Activated T-helper 1 cell treated with Interleukin-2 at 50 U/mL for 16 hours (primary cell): ENCODE measurements at places on chromosomes 1 and 21.

DNA sequence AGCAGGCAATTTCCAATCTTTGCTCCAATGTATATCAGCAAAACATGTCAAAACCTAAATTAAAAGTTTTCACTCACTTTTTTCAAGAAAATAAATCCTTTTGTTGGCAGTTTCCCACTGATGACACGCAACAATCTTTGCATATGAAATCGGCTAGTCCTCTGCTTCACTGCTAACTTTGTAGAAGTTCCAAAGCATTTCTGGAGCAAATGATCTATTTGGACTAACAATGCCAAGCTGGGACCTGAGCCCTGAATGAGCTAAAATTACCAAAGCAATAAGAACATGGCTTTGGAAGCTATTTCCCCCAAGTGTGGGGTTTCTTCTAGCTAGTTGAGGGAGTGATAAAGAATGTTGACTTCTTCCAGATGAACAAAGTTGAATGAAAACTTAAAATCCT is 5.1 kb downstream of the BEND5 start:
- DNase-seq = no peak

GRCh38 chr1:235088907-235089306 is 39.7 kb downstream of the TOMM20 start:
- no peak for DNase-seq

DNA sequence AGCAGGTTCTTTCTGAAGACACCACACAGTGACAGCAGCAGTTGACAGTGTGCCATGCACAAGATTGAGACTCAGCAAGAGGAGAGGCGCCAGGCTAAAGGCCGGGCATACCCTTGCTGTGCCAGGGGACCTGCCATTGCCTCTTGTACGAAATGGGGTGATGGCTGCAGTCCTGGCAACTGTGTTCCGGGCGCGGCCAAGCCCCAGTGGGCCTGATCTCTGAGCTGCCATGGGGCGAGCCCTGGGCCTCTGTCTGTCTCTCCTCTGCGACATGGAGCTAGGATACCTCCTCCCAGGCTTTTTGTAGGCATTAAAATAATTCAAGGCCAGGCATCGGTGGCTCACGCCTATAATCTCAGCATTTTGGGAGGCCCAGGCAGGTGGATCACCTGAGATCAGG is 9.6 kb upstream of the TRAPPC10 start:
- no peak for DNase-seq

DNA sequence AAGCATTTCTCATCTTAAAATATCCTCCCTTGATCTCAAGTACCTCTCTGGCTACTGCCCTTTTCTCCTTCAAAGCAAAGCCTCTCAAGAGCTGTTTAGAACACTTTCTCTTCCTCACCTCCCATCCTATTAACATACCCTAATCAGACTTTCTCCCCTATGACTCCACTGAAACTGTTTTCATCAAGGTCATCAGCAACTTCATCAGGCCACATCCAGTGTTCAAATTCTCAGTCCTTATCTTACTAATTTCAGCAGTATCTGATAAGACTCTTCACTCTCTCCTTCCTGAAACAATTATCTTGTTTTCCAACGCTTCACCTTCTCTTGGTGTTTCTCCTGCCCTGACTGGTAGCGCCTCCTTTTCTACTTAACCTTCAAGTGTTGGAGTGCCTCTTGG is 1.5 kb upstream of the RAP1A start:
- DNase-seq = no peak

- DNase-seq = no peak
These were observed 2.7 kb downstream of the PRMT2 start for GRCh38 chr21:46637952-46638746.

DNA sequence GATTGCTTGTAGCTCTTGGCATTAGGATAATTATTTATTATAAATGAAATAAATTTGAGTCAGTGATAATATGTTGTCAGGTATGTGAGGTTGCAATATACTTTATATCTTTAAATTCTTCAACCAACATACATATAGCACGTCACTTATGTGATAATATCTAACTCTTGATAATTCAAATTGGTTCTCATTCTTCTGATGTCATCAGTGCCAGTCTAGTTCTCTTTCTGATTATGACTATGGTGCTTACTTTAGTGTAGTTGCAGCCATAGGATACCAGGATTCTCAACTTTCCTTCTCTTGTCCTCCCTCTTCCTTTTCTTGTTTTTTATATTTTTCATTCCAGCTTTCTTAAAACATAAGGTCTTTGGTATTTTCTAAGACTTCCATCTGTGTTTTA is 34.8 kb upstream of the ATP6V1G3 start:
- no peak for DNase-seq

DNA sequence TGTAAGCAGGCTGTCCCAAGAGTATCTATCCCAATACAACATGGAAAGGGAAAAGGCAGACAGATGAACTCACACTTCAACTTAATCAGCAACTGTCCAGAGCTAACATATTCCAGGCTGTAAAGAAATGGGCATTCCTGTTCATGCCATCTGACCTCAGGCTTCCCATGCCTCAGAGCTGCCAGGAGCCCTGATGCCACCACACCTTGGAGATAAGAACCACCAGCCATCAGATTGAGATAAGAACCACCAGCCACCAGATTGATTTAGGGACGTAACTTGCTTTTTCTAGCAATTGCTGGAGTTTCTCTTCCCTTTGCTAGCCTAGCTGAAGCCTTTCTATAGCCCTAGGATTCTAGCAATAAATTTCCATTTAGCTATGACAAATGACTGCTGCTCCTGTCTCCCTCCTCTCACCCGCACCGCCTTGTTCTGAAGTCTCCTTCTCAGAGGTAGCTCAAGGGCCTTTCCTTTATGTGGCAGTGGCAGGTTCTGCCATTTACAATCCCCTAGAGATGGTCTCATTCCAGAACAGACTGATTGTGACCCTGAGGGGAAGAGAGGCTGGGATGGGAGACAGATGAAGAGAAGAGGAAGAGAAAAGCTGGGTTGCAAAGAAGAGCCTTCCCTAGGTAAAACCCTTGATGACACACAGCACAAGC is 88.0 kb upstream of the CTTNBP2NL start:
- no peak for DNase-seq

DNA sequence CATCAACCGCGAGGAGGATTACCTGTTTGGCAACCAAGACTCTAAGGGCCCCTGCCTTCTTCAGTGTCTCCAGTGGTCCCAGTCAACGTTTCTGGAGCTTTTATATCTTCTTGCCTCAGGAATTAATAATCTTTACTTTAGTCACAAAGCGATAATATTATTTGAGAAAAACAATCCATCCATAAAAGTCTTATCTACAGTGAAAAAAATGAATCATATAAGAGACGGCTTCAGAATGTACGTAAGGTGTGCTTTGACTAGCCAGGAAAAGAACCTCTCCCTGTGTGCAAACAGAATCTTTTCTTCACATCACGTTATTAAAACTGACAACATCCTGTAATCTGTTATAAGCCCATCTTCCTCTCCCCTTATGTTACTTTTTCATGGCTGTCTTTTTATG is at the start of gene REG4:
REG4 (minus strand) TSS at position 74 of the 400 bp plus-strand sequence. CDS start 2,691 bp downstream, outside the sequence.
- DNase-seq = no peak

- DNase-seq = no peak
These were observed 6.3 kb upstream of the CHI3L2 start for GRCh38 chr1:111221276-111221632.

DNA sequence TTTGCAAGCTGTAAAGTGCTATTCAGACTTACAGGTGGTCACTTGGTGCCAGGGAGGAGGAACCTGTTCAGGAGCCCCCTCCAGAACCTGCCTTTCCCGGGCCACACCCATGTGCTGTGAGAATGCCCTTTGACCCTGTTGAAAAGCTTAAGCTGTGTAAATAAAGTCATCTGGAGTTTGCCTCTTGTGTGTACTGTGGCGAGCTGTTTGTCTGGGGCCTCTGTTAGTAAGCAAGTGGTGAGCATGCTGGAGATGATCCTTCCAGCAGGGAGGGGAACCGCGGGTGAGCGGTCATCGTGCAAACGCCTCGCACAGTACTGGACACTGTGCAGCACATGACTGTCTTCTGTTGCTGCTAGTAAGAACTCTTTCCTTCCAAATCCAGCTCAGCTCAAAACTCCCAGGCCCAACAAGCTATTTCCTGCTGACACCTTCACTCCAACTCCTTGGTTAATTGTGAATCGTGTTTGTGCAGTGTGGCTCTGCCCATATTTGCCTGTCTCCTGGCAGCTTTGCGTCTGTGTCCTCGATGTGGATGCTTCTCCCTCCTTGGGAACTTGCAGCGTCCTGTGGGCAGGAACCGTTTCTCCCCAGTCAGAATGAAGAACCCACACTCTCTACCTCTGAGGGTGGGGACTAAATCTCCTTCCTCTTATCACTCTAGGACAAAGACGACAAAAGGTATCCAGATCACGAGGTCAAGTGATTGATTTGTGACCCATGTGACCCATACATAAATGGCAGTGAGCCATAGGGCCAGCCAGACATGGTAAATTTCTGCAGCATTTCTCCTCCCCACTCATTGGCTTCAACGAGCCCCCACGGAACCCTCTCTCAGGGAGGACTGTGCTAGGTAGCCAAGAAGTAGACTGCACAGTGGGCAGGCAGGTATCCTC is 13.9 kb upstream of the BTG2 start:
- DNase-seq = no peak

- no peak for DNase-seq
These were observed 32.4 kb downstream of the STYXL2 start for GRCh38 chr1:167126317-167126716.

DNA sequence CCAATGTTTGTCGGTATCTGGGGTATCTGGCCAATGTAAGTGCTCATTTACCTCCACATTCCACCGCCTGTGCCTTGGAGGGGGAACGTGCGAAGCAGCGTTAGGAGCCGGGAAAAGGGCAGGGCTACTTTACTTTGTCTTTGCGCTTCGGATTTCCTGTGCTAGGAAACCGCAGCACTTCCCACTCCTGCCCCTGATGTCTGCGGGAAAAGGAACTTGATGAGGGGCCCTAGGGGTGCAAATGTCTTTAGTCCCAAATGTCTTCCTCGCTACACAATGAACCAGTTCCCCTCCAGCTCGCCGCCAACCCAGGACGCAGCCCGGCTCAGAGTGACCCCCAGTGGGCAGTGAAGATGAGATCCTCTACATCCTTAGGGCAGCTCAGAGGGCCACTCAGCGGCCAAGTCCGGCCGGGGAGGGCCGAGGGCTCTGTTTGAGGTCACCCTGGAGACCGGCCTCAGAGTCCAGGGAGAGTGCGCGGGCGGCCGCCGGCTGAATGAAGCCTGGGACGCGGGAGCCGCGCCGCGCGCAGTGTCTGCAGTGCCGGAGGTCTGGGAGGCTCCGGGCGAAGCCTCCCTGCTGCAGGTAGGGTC is at the start of gene DYNLT5:
DYNLT5 (plus strand) TSS at position 460 of the 593 bp plus-strand sequence. CDS start 2,200 bp downstream, outside the sequence.
- DNase-seq = no peak

- DNase-seq = no peak
These were observed 143.5 kb downstream of the SLC30A10 start for GRCh38 chr1:219784660-219785381.

DNA sequence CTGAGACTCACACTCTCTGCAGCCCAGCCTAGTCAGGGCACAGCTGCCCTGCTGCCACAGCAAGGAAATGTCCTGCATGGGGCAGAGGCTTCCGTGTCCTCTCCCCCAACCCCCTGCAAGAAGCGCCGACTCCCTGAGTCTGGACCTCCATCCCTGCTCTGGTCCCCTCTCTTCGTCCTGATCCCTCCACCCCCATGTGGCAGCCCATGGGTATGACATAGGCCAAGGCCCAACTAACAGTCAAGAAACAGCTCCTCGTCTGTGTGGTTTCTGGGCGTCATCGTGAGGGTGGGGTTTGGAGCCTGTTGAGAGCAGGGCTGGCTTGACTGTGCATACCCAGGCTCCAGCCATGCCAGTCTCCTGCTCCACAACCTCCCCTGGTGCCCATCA is 19.5 kb downstream of the FAAH start:
- no peak for DNase-seq

- DNase-seq = no peak
These were observed 15.7 kb downstream of the ATP1A4 start for GRCh38 chr1:160167056-160167455.

GRCh38 chr1:19619697-19620384 is 24.3 kb upstream of the NBL1 start:
- no peak for DNase-seq

DNA sequence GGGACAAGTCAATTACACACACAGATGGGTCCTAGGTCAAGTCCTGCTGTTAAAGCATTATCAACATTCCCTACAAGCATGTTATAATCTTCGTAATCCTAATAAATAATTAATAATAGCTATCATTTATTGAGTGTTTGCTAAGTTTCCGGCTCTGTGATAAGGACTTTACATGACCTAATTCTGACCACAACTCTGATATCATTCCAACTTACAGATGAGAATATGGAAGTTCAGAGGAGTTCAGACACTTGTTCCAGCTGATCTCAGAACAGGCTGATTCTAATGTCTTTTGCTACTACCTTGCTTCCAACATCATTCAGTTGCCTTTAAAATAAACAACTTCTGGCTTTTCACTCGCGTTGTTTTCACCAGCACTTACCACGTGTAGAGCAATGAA is 770.1 kb upstream of the CXADR start:
- DNase-seq = no peak

DNA sequence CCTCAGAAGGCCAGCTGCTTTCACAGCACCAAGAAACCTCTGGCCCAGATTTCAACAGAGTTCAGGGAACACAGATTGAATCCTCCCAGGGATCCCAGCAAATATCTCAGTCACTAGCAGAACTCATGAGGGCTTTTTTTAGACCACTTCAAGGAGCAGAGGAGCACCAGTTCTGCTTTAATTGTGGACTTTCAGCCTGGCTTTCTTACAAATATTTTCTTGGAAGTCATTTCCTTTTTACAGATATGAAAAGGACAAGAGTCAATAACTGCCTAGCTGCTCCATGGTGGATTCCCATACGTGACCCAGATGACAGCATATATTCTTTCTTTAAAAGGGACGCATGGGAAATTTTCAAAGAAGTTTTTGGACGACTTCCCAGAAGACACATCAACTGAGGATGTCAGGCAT is 6.4 kb upstream of the LRRC8B start:
- DNase-seq = no peak

DNA sequence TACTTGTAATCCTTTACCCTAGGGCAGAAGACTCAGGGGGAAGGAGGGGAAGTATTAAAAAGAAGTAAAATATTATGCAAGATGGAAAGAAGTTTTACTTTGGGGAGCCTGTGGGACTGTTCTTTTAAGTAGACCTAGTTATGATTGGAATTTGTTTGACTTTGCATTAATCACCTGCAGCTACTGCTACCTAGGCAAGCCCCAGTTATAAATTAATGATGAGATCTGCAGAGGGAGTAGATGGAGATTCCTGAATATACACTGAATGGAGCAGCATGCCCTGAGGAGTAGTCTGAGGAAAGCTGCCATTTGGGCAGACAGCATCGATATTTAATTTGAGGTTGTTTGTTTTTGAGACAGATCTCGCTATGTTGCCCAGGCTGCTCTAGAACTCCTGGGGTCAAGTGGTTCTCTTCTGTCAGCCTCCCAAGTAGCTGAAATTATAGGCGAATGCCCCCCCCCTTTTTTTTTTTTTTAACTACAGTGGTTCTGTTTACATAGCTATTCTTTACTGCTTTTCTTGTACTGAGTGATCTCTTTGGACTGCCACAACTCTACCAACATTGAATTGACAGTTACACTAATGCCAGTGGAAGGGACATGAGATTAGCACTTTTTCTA is 81.4 kb upstream of the SERTAD4 start:
- no peak for DNase-seq

GRCh38 chr1:17846341-17846740 is 91.2 kb downstream of the ACTL8 start:
- DNase-seq = no peak

GRCh38 chr1:246776923-246777322 is 52.7 kb downstream of the SCCPDH start:
- no peak for DNase-seq

GRCh38 chr21:46215436-46216131 is 13.0 kb downstream of the LSS start:
- no peak for DNase-seq
